Retina (tissue), 1 donor: ENCODE measurements at places on chromosomes 3 and 15.

- DNase-seq = no peak
Observed at GRCh38 chr3:190671658-190672057, 157.8 kb downstream of the IL1RAP start.

GRCh38 chr3:134087060-134087974, 57.6 kb upstream of the SLCO2A1 start:
- DNase-seq = no peak

DNA sequence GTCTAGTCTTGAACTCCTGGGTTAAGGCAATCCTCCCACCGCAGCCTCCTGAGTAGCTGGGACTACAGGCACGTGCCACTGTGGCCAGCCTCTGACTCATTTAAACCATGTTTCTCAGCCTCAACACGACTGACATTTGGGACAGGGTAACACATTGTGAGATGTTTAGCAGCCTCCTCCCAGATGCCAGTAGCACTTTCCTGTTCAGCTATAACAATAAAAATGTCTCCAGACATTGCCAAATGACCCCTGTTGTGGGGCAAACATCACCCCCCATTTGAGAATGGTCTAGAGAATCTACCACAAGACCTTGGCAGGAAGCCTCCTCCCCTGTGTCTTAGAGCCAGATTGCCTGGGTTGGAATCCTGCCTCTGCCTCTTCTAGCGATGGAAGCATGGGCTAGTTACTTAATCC, 8.4 kb downstream of the TMEM40 start:
- no peak for DNase-seq

GRCh38 chr15:45892182-45892581, 257.4 kb downstream of the SQOR start:
- no peak for DNase-seq

DNA sequence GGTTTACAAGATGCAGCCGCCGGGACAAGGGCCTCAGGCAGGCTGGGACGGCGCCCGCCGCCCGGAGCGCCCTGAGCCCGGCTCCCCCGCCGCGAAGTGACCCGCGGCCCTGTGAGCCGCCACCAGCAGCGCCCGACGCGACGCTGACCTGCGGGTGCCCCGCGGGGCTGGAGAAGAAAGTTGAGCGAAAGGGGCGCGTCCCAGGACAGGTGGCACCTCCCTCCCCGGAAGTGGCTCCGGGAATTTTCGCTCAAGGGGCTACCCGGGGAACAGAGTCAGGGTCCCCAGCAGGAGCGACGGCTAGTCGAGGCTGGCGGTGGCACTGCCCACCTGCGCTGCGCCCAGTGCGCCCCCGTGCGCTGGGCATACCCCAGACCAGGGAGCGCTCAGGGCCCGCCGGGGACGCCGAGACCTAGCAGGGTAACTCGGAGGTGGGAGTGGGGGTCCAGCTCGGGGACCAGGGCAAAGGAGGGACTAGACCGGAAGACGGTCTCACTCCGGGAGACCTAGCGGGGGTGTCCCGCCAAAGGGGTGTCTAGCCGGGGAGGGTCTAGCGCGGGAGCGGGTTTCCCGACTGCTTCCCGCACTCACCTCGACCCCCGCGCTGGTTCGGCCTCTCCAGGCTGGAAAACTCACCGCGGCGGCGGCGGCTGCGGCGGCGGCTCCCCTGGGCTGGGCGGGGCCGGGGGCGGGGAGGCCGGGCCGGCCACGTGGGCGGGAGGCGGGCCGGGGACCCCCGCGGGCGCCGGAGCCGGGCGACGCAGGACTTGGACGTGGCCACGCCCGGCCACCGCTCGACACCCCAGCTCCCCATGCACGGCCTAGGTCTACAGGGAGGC, 18.4 kb downstream of the SPATA12 start:
- DNase-seq = peak; percentile 78

DNA sequence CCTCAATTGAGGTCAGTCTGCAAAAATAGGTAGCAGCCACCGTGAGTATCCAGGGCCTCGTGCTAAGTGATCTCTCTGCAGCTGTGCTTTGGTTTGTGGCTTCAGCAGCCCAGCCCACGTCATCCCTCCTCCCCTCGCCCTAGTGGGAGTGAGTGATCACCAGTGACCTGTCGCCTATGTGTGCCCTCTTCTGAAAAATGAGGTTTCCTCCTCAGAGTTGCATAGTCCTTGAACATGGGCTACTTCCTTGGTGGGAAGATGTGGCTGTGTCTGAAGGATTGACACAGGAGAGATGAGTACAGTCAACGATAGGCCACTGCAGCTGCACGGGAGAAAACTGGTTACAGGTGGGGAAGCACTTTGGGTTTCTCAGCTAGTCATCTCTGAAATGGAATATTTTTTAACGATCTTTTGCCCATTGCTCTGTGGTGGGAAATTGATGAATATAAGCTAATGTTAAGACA, 144.8 kb upstream of the BHLHE40 start:
- no peak for DNase-seq

DNA sequence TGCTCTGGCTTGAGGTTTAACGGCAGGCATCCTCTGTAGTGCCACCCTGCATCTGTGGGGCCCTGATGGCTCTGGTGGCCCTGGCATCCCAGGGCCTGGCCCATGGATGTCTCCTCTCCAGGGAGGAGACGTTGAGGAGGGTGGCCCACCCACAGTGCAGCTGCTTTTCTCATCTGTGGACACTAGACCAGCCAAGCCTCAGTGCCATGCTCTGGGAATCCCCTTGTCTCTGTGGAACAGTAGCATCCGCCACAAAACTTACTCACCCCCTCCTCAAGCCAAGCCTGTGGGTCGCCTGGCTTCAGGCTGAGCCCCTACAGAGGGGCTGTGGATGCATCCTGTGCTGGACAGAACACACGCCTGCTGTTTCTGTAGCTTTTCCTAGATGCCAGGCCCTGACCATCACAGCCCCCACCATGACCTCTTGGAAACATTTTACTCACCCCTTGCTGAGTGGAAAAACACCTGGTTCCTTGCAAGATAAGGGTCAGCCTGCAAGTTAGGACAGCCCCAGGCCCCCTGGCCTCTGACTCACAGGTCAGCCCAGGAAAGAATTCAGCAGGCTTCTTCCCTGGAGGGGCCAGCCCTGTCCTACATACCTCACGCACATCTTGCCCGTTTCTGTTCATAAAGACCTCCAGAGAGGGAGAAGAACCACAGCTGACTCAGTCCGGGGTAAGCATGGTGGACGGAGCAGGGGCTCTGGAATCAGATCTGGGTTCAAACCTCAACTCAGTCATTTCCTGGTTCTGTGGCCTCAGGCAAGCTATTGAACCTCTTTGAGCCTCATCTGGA, 19.0 kb downstream of the PAK6 start:
- DNase-seq = no peak

GRCh38 chr3:30354513-30354912, 251.9 kb upstream of the TGFBR2 start:
- DNase-seq = no peak

DNA sequence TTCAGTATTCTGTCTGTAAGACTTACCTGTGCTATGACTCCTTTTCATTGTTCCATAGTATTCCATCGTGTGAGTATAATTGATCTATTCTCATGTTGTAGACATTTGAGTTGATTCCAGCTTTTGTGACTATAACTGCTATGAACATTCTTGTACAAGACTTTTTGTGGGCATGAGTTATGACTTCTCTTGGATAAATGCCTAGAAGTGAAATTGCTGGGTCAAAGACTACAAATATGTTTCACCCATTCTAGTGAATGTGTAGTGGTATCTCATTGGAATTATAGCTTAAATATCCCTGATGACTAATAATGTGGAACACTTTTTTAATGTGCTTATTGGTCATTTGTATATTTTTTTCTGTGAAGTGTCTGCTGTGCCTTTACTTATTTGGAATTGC, 27.6 kb upstream of the NPHP3 start:
- no peak for DNase-seq
